ENCODE measurements at places on chromosomes 5 and 9.
A peak's percentile ranks its signal among the peaks of the same experiment; 100 is the strongest.

GRCh38 chr5:122653087-122654017, 121.5 kb upstream of the SNX2 start:
- DNase-seq = no peak

- DNase-seq = no peak
These were observed 402.3 kb upstream of the ADAMTSL1 start for GRCh38 chr9:18071651-18072060.

DNA sequence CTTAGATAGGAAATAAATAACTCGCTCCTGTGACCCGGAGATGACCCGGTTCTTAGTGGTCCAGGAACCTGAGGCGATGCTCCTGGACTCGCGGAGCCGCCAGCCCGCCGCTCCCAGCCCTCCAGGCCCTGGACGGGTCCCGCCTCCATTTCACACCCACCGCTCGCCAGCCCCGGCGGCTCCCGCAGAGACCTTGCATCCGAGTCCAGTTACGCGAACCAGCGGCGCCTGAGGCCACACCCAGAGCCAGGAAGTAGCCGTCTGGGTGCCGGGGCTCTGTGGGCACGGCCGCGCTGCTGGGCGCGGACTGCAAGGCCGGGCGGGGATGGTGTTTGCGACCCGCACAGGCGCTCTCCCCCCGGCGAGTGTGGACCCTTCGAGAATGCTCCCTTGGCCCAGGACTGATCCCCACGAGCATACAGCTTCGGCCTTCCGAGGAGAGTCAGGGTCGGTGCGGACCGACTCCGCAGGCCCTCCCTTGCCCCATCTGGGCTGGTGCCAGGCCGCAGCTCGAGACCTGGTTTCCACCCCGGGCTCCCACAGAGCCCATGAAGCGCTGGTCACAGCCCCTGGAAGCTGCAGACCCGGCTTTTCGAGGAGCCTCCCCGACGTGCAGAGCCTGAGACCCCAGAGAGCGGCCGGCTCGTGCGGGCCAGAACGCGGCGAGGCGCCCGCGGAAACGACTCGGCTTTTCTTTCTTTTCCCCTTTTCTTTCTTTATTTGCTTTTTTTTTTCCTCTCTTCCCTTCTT, 5.2 kb upstream of the BARX1 start:
- no peak for DNase-seq

DNA sequence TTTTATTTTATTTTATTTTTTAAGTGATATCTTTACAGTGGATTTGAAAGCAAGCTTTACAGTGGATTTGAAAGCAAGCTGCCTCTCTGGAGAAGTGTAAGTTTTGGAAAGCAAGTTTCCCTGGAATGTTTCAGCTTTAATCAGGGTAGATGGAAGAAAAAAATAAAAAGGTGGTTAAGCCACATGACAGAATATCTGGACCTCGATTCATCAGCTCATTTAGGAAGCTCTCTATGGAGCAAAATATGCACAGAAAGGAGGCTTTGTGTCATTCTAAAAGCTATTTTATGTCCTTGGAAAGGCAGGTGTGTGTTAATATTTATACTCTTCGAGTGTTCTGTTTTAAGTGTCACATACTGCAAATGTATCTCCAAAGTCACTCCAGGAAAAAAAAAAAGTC, 409.2 kb upstream of the KLF4 start:
- no peak for DNase-seq

DNA sequence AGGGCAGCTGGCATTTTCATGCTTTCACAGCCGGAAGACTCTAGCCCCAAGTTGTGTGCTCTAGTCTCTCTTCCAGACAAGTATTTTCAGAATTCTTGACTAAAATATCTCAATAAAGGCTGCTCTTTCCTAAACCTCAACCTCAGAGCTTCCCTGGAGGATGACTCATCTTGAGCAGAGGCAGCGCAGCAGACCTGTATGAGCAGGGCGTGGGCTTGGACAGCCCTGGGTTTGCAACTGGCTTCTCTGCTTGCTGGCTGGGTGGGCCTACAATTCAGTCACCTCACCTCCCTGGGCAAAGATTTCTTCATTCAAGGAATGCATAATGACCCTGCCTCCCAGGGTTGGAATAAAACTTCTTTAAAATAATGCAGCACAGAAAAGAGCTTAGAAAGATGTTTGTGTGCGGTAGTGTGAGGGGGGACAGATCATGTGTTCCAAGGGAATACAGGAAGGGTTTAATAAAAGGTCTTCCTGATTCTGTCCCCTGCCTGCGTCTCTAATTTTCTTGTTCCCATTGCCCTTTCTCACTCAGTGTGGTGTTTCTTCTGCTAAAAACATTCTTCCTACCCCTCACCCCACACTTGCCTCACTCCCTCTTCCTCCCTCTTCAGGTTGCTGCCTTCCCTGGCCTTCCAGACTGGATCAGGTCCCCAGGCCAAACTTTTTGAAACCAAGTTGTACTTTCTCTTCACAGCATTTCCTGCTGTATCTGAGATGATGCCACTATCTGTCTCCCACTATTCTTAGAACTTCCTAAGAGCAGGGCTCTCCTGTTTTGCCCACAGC, 39.4 kb upstream of the MAP1B start:
- DNase-seq = peak; percentile 18

- DNase-seq = no peak
These were observed 80.6 kb upstream of the LRRTM2 start for GRCh38 chr5:138955671-138956295.

DNA sequence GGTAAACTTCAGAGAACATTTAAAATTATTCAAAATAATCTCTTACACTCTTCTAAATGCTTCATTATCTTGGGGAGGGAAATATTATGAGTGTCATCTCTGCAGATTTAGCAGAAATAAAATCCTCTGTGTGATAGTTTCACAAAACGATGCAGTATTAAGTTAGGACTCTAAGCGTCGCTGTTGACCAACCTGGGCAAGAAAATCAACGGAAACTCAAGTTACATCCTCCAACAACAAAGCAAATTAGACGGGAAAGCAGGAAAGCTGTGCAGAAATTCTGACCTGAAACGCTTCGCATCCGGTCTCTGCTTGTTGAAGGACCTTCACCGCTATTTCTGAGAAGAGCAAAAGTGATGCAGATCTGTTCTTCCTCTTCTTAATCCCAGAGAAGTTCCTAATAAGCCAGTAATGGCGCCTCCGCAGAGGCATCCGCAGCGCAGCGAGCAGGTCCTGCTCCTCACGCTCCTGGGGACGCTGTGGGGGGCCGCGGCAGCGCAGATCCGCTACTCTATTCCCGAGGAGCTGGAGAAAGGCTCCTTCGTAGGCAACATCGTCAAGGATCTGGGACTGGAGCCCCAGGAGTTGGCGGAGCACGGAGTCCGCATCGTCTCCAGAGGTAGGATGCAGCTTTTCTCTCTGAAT, at the start of gene PCDHGA6:
TSS of gene PCDHGA6 (plus strand) at position 219 of the 645 bp plus-strand sequence. CDS start at position 412, 193 bp downstream.
- DNase-seq = no peak

DNA sequence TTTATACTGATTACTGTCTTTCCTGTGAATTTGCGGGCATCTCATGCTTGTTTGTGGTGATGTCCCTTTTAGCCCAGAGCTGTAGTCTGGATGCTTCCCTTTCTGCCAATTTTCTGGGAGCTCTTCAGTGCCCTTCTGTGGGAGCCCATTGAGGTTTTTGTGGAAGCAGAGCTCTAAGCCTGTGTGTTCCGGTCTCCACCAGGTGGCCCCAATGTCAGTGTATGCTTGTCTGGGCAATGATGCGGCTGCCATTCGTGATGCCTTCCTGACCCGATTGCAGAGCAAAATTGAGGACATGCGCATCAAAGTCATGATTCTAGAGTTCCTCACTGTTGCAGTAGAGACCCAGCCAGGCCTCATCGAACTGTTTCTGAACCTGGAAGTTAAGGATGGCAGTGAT, 35.1 kb downstream of the SH3GLB2 start:
- no peak for DNase-seq

DNA sequence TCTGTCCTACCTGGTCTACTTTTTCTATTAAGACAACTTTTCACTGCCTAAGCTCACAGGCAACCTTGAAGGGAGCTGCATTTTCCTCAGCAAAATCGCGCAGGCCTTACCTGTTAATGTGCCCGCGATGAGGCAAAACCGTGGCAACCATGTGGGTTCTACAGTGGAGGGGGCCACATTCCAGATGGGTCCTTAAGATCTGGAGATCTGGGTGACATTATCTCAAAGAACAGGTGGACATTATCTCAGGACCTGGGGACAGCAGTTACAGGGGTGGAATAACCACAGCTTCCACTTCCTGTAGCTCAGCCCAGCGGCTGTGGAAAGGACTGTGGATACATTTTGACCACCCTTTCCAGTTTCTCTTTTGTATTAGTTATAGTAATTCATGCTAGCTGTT, 112.8 kb upstream of the PTCH1 start:
- DNase-seq = no peak

DNA sequence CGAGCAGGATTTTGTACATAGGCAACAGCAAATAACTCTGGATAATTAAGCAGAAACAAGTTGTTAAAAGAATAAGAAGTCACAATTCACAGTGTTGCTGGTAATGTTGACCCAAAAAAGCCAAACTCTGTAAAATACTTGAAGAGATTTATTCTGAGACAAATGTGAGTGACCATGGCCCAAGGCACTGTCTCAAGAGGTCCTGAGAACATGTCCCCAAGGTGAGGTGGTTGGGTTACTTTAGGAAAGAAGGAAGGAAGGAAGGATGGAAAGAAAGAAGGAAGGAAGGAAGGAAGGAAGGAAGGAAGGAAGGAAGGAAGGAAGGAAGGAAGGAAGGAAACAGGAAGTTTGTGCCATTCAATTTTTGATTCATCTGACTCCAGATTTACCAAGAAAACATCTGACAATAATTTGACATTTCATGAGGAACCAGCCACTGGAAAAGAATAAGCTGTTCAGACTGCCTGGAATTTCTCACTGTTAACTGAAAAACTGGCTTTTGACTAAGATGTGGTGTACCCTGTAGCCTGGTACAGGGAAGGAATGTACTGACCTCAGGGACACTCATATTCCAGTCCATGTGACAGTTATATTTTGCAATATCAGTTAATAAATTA, 295.9 kb upstream of the TNC start:
- no peak for DNase-seq

DNA sequence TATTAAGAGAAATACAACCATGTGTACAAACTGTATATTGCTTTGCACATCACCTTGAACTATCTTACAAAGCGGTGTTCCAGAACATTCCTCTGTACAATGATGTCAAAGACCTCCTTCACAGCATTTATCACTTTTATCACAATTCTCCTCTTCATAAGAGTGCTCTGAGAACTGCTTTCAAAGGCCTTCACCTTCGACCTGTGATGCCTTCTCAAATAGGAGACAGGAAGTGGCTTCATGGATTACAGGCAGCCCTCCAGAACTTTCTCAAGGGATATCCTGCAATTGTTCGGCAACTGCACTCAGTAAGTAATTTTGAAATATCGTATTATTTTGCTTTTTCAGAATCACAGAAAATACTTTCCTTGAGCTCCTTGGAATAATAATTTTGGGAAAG, 68.0 kb upstream of the IL7R start:
- DNase-seq = no peak

GRCh38 chr5:100615362-100615761, 80.2 kb downstream of the FAM174A start:
- DNase-seq = no peak

DNA sequence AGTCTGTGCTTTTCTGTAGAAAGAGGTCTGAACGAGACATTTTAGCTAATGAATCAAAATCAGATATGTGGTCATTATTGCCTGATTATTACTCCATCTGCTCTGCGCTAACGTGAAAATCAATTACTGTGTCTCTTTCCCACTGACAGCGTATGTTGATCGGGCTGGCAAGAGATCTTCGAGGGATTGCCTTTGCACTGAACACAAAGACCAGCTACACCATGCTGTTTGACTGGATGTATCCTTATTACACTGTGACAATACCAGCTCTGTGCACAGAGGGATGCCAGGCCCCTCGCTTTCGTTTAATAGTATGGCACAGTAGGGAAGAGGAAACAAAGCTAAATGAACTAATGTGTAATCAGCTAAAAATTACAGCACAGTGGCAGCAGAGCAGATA, 103.7 kb upstream of the TLX3 start:
- DNase-seq = peak; percentile 91

DNA sequence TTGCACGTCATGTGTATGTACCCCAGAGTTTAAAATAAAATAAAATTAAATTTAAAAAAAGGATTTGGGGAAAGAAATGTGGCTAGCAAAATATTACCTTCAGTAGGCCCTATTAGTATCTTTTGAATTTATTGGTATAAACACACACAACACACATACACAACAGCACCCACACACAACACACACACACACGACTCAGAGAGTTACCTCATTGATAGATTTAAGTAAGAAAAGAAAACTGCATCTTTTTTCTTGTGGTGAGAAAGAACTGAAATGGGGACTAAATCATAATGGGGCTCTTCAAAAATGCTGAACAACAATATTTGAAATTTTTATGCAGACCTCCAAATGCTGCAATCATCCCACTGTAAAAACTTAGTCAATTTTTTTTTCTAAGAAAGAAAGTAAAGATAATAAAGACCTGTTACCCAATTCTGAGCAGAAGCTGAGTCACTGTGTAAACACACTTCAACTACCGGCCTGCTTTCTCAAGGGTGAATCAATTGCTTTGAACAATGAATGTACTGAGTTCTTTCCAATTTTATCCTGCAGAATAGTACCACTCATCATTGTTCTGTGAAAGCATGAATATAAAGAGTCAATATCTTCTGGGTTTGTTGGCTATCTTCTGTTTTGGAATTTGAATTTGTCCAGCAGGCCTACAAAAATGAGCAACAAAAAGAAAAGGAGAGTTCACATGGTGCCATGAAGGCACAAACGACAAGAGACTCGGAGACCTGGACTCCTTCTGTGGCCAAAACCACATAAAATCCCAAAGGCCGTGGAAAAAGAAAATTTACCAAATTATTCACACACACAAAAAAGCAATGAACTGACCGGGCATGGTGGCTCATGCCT, 57.9 kb upstream of the CCNG1 start:
- DNase-seq = no peak

GRCh38 chr5:132176987-132177386, 50.7 kb downstream of the P4HA2 start:
- no peak for DNase-seq

DNA sequence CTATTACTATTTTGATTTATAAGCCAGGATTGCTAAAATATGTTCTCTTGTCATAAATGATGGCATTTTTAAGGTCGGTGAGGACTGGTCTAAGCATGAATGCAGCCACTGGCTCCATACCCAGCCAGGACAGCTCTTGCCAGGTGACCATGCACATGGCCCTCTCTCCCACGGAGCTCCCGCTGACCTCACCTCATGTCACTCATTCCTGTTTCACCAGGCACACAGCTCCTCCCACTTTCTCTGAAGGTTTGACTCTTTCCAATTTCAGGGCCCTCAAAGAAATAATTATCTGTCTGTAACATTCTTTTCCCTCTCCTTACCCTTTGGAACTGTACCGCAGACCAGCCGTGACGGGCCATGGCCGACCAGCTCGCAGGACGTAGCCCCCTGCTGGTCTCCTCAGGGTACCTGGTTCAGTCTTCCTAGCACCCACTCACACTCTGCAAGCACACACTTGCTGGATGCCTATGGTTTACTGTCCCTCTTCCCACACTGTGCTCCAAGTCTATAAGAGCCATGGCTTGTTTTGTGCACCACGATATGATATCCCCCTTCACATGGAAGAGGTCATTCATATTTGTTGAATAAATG, 72.5 kb downstream of the LIFR start:
- no peak for DNase-seq
